ENCODE measurements at places on chromosomes 16 and 17.

GRCh38 chr16:73113336-73113735, 65.4 kb upstream of the ZFHX3 start:
- peak; percentile 69 for DNase-seq

- no peak for DNase-seq
Observed at GRCh38 chr16:51149721-51150164, 1.3 kb downstream of the SALL1 start.

DNA sequence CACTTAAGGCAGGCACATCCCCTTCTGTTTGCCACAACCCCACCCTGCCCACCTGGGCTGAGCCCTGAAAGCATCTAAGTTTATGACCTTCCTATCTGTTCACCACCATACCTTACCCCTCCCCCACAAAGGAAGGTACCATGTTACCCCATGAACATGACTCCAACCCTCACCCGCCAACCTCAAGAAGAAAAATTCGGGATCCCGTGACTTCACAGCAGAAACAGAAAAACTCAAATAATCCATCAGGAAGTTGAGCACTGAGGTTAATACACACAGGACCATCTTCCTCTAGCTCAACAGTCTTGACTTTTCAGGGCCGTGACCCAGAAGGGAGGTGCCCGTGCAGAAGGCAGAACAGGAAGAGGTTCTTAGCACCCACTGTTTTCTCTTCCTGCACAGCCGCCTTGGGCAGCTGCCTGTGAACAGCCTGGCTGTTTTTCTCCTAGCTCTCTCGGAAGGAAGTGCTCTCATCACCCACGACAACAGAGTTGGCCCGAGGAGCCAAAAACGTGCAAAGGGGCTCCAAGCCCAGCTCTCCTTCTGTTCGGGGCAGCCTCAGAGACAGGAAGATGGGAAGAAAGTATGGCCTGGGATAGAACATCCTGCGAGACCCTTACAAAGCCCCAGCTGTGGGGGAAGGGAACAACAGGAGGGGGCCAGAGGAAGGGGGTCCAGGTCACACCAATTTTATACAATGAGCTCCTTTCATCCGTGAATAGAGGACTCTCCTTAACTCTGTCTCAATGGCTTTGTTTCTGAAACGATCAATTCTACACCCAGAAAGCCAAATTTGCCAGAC, 101.1 kb downstream of the XYLT1 start:
- no peak for DNase-seq

- DNase-seq = no peak
Observed at GRCh38 chr17:36001862-36002603, 680 bp upstream of the CCL15 start.

DNA sequence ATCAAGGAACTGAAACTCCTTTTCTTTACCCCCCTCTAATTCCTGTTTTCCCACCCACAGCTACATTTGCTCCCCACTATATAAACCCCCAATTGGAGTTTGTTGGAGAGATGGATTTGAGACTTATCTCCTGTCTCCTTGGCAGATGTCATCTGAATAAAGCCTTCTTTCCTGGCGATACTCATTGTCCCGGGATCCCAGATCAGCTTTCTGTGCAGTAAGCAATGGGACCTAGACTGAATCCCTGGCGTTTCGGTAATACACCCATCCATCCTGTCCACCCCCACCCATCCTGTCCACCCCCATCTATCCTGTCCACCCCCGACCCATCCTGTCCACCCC, 22.2 kb downstream of the QPRT start:
- DNase-seq = no peak

DNA sequence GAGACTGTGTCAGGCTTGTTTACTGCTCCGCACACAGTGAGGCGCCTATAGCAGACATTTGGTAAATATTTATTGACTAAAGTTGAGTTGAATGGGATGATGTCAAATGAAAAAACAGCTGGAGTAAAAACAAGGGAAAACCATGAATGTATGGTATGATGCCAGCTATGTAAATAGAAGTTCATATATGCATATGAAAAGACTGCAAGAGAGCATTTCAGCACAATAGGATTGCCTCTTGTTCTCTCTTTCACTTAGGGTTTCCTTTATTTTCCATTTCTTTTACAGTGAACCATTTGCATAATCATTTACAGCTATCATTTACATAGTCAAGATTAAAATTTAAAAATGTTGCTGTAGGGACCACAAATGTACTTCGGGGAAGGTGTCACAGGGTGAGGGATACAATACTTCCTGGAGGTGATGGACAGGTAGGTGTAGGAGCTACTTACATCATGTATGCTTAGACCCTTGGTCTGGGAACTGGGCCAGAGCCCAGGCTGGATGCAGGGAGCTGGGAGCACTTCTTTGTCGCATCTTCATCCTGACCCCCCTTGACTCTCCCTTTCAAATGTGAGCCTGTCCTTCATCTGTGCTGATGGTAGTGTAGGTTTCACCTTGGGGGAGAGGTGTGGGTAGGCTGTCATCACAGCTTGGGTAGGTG, 113.3 kb downstream of the UTP18 start:
- no peak for DNase-seq

DNA sequence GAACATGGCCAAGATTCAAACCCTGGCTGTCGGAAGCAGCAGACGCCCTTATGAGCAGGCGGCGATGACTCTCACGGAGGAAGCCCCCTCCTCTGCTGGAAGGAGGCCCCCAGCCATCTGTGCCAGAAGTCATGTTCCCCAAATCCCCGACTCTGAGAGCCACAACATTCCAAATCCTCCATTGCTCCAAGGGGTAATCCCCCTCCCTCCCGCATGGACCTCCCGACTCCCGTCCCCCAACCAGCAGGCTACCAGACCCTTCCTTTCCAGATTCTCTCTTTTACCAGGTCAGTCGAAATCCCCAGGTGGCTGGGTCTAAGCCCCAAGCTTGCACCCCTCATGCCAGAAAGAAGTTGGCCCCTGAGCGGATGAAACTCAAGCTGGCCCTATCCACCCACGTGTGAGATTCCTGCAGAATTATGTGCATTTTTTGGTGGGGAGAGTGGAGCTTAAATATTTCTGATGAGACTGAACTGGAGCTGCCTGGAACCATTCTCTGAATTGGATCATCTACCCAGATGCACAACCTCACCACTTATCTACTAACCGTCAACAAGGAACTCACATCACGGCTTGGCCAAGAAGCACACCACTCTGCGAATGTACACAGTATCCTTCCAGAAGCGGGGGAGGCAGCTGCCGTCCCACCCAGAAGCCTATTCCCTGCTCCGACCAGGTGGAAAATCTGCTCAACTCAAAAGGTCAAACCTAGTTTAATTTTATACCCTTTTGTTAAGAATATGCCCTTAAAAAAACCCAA, 283.5 kb downstream of the C16orf95 start:
- no peak for DNase-seq

GRCh38 chr16:31064882-31065461, 9.1 kb downstream of the ZNF668 start:
- peak; percentile 92 for DNase-seq

GRCh38 chr17:42677921-42678781, 1.4 kb upstream of the PLEKHH3 start:
- peak; percentile 88 for DNase-seq

DNA sequence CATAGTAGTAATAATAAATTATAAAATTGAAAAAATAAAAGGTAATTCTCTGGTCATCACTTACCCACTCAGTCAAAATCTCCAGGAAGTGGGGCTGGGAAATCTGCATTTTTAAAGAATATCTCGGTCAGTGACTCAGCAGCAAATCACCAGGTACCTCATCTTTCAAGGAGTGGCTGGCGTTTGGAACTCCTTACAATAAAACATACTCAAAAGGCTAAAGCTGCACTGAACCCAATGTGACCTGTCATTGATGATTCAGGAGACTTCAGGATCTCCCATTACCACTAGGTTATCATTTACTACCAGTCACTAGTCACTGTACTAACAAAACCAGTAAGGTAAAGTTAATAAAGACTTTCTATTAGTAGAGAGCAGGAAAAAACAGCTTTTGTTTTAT, 21.5 kb upstream of the RFFL start:
- DNase-seq = no peak

All from cardiac fibroblast (primary cell).